Uterus (tissue), 4 donors: ENCODE measurements at places on chromosomes 16 and 17. TPM values are rescaled to one million over a fixed set of nuclear protein-coding genes. Genes with fewer than 3 reads are reported as not detected.

- H3K27me3 ChIP-seq: no peaks in the 10 kb centered on the region
- no peaks in the 10 kb centered on the region for H3K36me3 ChIP-seq
- no peak overlapping the region for H3K27ac ChIP-seq
- no peak overlapping the region for H3K4me3 ChIP-seq
- DNase-seq: no peak
Measured at GRCh38 chr17:3282901-3283300, 15.3 kb downstream of the OR3A1 start.

GRCh38 chr17:76710863-76711611, at the start of gene MXRA7:
Gene MXRA7 (minus strand): TSS chr17:76710965. CDS start chr17:76710946, 19 bp downstream.
- no peaks in the 10 kb centered on the region for H3K27me3 ChIP-seq
- peak; percentile 82 for DNase-seq
- H3K27ac ChIP-seq: peak within 1 kb of the TSS; percentile 85

DNA sequence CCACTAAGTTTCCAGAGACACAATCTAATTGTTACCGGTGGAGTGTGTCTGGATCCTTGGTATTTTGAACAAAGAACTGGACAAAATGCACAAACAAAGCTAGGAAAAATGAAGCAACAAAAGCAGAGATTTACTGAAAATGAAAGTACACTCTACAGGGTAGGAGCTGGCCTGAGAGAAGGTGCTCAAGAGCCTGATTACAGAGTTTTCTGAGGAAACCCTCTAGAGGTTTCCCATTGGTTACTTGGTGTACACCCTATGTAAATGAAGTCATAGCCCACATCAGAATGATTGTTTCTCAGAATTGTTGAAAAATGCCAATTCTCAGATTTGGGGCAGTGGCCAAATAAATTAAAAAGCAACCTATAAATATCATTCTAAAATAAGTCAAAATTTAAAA, 436.4 kb downstream of the KCNJ18 start:
- no peak for DNase-seq
- no peaks in the 10 kb centered on the region for H3K27me3 ChIP-seq
- H3K27ac ChIP-seq: no peak overlapping the region
- no peaks in the 10 kb centered on the region for H3K36me3 ChIP-seq
- H3K4me3 ChIP-seq: no peak overlapping the region
- H3K4me1 ChIP-seq: no peaks in the 10 kb centered on the region

GRCh38 chr16:29971304-29971703, 2.4 kb upstream of the TAOK2 start:
- peaks cover 10% of the 10 kb centered on the region for H3K4me1 ChIP-seq
- H3K36me3 ChIP-seq: no peaks in the 10 kb centered on the region
- H3K4me3 ChIP-seq: no peak overlapping the region

GRCh38 chr16:87746178-87746577, 19.6 kb downstream of the KLHDC4 start:
- H3K4me1 ChIP-seq: no peaks in the 10 kb centered on the region
- DNase-seq: no peak
- no peaks in the 10 kb centered on the region for H3K36me3 ChIP-seq
- H3K27me3 ChIP-seq: no peaks in the 10 kb centered on the region
- H3K4me3 ChIP-seq: no peak overlapping the region

DNA sequence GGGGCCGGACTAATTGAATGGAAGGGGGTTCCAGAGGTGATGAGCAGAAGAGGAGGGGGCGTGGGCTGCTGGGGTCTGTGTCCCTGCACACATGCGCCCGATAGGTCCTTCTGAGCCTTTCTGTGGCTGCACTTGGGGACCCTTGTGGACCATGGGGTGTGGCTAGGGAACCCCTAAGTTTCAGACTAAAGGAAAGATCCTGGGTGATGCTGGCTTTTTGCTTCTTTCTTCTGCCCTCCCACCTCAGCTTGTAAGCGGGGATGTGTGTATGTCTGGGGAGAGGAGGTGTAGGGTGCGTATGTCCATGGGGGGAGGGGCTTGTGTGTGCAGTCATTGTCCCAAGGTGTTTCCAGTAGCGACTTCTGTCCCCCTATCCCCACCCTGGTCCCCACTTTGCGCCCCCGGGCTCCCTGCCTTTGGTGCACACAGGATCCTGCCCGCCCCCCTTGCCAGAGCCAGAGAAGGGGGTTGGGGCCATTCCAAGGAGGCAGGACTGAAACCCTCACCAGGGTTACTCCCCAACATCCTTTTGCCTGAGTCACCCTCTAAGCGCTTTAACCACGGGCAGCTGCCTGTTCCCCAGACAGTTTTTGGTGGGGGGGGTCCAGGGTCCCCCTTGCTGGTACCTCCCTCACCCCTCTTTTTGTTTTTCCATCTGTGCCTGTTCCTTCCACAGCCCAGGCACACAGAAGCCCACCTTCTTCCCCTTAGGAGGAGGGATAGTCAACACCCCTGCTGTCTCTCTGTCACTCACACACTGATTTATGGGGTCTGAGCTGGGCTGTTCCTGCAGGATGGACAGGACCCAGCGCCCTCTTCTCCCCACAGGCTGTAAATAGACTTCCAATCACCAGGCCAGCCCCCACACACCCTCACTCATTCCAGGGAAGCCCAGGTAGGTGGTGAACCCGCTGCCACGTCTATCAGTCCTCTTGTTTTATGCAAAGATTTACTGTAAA, 83.2 kb downstream of the ARHGAP23 start:
- H3K27me3 ChIP-seq: no peaks in the 10 kb centered on the region
- no peaks in the 10 kb centered on the region for H3K36me3 ChIP-seq
- peak overlapping the region; percentile 62 for H3K27ac ChIP-seq
- peak; percentile 62 for DNase-seq

DNA sequence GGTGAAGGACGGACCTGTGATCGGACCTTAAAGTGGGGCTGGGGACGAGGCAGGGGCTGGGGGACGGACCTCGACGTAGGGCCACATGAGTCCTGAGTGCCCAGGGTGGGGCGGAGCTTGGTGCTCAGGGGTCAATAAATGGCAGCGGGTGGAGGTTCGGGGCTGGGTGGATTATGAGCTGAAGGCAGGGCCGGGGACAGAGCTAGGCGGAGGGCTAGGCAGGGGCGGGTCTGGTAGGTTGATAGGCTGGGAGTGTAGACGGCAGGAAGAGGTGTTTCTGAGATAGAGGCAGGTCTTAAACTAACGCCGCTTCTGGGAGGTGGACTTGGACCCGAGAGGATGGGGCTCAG, 733 bp downstream of the CHRNB1 start:
- no peaks in the 10 kb centered on the region for H3K36me3 ChIP-seq
- DNase-seq: no peak
- peaks cover 16% of the 10 kb centered on the region for H3K4me1 ChIP-seq
- H3K27me3 ChIP-seq: peaks cover 5% of the 10 kb centered on the region

DNA sequence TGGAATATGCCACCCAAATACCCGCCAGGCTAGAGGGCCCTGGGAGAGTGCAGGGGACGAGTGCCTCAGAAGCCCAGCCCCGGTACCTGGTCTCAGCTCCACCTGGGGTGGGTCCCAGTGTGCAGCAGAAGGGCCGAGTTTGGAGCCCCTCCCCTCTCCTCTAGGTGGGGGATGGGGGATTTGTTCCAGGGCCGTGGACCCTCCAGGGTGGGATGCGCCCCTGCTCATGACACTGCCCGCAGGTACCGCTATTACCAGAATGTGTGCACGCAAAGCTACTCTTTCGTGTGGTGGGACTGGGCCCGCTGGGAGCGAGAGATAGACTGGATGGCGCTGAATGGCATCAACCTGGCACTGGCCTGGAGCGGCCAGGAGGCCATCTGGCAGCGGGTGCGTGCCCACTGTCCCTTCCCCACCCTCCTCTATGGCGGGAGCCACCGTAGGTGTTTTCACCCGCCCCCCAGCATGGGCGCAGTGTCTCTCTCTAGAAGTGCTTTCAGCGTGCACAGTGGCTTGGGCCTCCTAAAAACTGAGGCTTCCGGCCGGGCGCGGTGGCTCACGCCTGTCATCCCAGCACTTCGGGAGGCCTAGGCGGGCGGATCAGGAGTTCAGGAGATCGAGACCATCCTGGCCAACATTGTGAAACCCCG, 1.2 kb downstream of the NAGLU start:
- H3K27ac ChIP-seq: peak overlapping the region; percentile 93
- DNase-seq: no peak
- H3K36me3 ChIP-seq: no peaks in the 10 kb centered on the region
- no peaks in the 10 kb centered on the region for H3K27me3 ChIP-seq
- no peaks in the 10 kb centered on the region for H3K4me1 ChIP-seq

Gene KRTAP1-1
- not detected for total RNA-seq

Gene MED9
- 13.7 TPM for total RNA-seq

Gene TMEM238L
- not detected for total RNA-seq

Gene DPEP2
- total RNA-seq: 0.83 TPM

Gene CORO6
- 5.3 TPM for total RNA-seq

Gene PMP22
- total RNA-seq: 104 TPM
